RPMI8226 (cell line): ENCODE measurements at places on chromosomes 6 and 20.

- no peak for DNase-seq
Measured at GRCh38 chr6:45045253-45045601, 282.9 kb upstream of the RUNX2 start.

DNA sequence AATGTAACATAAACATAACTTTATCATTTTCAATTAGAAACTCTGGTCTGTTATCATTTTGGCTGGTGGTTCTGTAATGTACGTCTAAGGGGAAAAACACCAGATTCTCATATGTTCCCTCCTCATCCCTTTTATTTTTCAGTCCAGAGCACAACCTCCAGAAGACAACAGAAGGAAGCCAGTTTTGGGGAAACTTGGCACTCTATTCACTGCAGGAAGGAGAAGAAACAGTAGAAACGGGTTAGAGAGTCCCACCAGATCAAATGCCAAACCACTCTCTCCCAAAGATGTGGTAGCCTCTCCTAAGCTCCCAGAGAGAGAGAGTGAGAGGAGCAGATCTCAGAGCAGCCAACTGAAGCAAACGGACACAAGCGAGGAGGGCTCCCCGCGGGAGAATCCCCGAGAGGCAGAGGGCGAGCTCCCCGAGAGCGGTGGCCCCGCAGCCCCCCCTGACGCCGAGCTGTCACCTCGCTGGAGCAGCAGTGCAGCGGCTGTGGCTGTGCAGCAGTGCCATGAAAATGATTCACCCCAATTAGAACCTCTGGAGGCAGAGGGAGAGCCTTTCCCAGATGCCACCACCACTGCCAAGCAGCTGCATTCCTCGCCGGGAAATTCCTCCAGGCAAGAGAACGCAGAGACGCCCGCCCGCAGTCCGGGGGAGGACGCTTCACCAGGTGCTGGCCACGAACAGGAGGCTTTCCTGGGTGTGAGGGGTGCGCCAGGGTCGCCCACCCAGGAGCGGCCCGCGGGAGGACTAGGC, 117.8 kb downstream of the RTN4IP1 start:
- DNase-seq, result no peak

- DNase-seq, result no peak
Measured at GRCh38 chr6:160781298-160781697, 79.3 kb downstream of the PLG start.

- no peak for DNase-seq
Measured at GRCh38 chr6:144731229-144731628, 446.1 kb downstream of the UTRN start.

DNA sequence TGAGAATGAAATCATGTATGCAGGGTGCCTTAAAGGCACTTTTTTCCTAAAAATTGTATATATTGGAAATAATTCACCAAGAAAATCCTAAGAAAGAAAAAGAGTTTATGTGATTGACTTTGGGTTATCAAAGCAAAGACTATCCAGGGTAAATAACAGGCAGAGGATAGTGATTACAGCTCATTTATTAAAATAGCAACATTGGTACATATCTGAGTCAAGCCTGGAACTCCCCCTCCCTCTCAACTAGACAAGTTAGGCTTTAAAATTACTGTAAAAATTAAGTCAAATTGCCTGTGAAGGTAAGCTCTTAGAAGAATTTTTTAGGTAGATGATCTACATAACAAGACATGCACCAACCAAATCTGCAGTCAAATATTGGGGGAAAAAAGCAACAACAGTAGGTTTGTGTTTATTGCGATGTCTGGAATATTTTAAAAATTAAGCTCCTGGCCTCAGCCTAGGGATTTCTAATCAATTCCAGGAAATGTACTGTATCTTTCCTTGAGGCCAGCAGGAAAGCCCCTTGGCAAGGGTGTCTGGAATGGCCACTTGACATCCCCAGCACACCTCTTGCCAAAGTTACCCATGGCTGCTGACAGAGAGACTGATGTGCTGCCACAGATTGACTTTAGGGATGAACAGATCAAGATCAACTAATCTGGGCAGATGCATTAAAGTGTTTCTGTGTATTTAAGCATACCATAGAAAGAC, 31.2 kb upstream of the HBS1L start:
- no peak for DNase-seq

DNA sequence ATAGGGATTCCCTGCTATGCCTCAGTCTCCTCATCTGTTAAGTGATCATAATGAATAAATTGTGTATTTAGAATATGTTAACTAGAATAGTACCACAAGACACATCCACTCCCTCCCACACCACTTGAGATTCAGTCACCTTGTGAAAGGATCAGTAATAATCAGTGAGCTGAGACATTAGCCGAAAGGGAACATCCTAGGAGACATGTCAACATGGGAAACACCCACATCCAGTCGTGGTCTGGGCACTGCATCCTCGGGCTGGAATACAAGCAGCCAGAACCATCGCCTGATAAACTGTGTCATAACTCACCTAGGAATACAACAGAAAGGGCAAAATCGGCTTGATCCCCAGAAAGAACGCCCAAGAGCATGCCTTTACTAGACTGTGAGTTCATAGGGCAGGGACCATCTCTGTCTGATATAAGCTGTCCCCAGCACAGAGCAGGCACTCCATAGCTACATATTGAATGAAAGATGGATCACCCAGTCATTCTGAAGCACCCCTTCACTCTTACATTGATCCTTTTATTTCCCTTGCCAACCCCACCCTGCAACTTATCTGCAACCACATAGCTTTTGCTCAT, 23.9 kb downstream of the RIPOR2 start:
- no peak for DNase-seq

- DNase-seq, result peak; percentile 61
Measured at GRCh38 chr20:23235173-23236027, 115.2 kb upstream of the NXT1 start.

DNA sequence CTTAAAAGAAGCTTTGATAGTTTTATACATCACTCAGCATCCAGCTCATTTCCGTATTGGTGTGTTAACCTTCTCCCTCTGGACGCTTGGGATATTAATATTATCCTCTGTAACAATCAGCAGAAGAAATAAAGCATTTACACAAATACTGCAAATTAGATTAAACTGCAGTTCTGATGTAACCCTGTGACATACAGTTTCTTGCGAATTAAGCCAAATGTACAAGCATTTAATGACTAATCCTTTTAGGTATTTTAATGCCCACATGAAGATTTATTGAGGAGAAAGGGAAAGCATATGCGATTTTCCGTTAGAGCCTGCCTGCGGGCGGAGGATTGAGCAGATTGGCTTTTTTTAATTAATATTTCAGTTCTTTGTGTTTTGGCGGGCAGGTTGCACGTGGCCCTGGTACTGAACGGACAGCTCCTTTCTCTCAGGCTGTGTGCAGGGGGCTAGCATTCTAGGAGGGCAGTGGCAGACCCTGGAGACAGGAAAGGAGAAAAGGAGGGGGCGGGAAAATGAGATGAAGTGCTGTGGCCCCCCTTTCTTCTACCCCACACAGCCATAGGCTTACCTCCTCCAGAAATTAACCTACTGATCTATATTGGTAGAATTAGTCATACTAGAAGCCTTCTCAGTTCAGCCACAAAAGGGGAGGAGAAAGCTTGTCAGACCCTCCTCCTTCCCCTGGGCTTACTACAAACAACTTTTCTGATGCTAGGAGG, 14.1 kb upstream of the TFAP2D start:
- no peak for DNase-seq

DNA sequence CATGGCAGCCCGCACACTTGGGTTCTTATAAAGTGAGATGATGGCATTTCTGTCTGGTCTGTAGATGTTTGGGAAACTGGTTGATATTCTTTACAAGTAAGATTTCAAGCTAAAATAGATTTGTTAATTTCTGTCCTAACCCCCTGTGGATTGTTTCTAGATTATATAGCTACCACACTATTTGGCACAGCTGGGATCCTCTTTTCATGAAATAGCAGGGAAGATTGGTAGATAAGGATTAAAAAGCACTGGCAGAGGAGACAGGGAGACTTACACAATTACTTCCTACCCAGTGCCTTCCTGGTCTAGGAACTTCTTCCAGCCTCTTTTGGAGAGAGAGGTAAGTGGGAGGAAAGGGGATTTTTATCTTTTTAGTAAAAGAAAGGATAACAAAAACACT, 13.2 kb upstream of the ATXN1 start:
- DNase-seq, result no peak

DNA sequence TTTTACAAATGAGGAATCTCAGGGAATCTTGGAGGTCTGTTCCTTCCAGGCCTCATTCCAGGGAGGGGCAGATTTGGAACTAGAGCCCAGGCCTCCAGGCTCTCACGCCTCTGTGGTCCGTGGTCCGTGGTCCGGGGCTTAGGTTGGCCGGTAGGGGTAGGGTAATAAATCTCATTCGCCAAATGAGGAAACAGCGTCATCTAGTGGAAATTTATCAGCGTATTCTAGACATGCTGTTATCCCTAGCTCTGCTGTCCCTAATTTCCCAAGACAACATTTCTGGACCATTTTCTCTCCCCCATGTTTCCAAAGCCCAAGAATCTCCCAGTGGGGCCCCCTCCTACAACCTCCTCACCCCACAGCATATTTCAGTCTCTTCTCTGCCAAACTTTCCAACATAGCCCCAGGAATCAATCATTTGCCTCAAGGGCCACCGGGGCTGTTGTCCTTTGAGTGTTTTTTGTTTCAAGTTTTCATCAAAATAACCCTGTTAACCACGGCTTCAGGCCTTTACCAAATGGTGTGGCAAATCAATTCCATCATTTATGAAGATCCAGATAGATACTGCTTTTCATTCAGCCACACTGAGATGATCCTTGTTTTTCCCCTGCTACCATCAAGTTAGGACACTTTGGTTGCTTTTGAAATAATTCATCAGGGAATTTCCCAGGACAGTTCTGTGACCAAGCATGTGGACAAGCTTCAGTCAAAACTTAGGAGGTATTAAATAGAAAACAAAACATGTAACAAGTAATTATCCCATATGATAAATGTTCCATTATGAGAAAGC, 126.8 kb downstream of the ALDH8A1 start:
- DNase-seq, result peak; percentile 54

DNA sequence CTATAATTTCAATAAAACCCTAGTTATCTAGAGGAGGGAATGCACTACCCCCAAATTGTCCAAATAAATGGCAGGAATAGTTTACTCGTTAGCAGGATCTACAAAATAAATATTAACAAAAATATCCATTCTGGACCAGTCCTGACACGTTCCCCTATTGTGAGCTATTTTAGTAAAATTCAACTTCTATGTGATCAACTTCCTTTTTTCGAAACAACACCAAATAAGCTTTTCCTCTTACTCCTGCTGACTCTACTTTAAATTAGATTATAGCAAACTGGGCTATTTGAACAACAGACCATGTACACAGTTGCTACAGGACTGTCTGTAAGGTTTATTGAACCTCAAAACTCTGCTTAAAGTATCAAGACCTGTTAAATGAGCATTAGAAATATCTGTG, 154.3 kb downstream of the IPCEF1 start:
- peak; percentile 10 for DNase-seq

- DNase-seq, result no peak
Measured at GRCh38 chr6:116253188-116253504, 729 bp downstream of the TSPYL4 start.

DNA sequence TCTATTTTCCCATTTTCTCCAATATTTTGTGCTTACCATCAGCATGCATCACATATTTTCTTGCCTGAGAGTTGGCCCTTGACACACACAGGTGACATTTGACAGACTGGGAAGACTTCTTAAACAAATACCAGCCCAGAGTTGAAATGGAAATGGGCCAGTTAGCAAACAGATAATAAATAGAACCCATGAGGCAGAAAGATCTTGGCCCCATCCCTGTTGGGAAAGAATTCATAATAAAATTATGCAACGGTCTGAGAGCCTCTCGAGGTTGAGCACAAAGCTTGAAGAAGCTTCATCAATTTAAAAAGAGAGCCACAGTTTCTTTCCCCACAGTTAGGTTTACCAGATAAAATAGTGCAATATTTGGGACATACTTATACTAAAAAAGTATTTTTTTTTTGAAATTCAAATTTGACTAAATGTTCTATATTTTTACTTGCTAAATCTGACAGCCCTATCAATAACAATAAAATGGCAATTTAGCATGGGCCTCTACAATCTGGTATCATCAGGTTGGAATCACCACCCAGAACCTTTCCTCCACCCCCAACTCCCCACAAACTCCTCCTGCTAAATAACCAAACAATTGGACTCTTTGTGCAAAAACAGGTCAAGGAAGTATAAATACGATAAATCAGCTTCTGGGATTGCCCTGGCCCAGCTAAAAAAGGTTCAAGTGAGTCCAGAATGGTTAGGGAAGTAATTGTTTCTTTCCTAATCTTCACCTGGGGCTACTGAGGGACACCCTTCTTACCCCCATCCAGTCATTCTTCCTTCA, 129.8 kb downstream of the CD164 start:
- DNase-seq, result no peak

- DNase-seq, result no peak
Measured at GRCh38 chr6:125544819-125545218, 204.6 kb upstream of the HEY2 start.

GRCh38 chr20:33211817-33212424, 5.2 kb upstream of the BPIFA3 start:
- DNase-seq, result peak; percentile 60

DNA sequence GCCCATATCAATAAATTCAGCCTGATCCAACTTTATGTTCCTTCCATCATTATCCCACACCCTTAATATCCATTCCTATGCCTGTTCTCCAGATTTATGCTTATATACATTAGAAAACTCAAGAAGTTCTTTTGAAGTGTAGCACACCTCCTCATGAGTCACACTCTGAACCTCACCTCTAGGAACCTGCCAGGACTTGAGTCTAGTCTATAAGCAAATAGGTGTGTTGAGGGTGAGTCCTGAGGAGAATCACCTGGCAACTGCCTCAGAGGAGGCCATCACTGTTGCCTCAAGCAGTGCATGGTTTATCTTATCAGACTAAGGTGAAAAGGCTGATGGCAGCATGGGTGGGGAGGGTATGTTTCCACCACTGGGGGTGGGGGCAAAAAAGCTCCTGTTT, 496.7 kb downstream of the C6orf118 start:
- DNase-seq, result no peak

- DNase-seq, result no peak
Measured at GRCh38 chr6:129309154-129309553, 400.8 kb downstream of the ARHGAP18 start.

DNA sequence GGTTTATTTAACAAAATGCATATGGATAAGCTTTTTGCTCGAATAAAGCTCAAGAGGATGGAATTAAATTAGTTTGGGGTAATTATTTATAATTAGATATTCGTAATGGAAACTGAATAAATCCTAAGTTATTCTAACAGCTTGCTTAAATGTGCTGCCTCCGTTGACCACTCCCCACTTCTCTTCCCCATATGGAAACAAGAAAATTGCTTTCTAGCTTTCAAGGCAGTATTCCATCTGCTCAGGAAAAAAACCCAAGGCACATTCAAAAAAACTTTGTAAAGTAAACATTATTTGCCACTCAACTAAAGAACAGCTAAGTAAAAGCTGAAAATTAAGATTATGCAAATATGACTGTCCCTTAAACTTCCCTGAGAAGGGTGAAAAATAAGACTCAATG, 369.2 kb downstream of the HAO1 start:
- no peak for DNase-seq

DNA sequence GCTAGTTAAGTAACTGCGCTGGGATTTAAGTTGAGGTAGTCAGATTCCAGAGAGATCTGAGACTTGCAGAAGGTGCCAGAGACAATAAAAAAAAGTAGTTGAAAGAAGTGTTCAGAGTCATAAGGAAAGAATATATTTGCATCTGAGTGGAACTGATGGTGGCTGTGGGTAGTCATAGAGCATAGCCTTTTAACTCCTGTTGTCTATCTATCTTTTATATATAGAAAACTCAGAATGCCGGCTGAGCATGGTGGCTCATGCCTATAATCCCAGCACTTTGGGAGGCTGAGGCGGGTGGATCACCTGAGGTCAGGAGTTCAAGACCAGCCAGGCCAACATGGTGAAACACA, 62.0 kb downstream of the CARMIL1 start:
- DNase-seq, result no peak

- no peak for DNase-seq
Measured at GRCh38 chr6:103893141-103893581, 966.6 kb downstream of the HACE1 start.
